NCI-H146 (cell line): ENCODE measurements at places on chromosomes 2 and 18.

DNA sequence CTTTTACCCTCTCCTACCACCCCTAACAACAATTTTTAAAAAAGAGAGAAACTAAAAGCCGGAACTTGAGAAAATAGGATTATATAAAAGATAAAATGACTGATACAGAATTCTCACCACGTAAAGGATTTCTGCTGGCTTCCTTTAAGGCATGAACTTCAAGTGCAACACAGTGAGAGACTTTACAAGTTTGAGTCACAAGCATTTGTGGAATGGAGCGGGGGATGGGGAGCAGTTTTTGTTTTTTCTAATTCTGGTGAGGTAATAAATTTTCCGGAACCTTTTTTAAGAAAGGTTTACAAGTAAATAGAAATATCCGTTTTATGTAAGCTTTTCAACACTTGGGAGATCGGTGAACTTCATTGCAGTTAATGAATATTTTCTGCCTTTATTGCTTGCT, 1.8 kb upstream of the CDH2 start:
- DNase-seq = no peak

GRCh38 chr2:136310005-136310495, 192.1 kb upstream of the CXCR4 start:
- no peak for DNase-seq

DNA sequence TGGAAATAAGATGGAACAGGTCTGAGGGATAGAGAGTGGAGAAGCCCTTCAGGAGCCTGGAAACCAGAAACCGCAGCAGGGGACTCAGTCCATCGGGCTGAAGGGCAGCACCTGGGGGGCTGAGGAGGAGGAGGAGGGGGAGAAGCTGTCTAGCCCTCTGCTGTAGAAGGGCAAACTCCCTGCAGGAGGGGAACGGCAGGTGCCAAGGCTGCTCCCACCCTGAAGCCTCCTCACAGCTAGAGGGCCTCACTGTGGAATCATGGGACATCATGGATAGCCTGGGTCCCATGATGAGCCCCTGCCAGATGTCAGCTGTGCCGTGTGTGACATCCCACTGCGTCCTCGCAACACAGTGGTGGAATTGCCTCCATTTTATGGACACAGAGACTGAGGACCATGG, 435 bp downstream of the MYO7B start:
- peak; percentile 75 for DNase-seq

DNA sequence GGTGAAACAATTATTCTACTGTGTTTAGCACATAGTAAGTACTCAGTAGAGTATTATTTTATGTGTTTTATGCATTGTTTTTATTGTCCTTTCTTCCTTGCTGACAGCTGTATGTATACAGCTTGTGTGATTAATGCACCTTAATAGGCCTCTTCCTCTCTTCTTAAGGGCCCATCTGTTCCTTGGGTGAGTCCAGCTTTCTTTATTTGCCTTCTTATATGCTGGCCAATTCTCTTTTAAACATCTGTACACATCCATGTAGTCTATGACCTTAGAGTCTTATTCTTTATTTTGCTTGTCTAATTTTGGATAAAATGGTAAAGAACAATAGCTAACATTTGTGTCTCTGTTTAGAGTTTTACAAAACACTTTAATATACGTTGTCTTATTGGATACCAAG, 333.7 kb upstream of the MEIS1 start:
- DNase-seq = no peak

GRCh38 chr2:25567406-25567805, 106.0 kb downstream of the DTNB start:
- DNase-seq = peak; percentile 12

DNA sequence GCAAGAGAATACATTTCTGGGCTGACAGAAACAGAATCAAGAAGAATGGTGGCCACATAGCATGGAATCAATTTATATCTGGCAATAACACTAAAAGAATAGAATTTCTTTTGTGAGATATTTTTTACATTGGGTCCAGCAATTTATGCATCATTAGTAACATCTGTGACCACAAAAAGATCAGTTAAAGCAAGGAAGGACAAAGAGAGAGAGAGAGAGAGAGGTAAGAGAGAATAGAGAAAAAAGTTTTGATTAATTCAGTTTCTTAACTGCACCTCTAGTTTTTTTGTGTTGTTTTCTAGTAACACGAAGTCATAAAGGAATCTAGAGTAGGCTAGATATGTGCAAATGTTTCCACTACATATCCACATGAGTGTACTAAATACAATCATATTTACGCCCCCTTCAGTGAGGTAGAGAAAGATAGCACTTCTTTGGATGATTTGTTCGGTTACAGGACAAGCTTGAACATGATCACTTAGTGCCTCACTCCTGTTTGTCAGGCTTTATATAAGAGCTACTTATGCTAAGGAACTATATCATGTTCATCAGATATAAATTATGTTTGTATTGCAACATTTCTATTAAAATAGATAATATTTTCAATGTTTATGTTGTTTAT, 247.4 kb upstream of the COL3A1 start:
- no peak for DNase-seq
